ENCODE measurements at places on chromosomes 2 and 18.

DNA sequence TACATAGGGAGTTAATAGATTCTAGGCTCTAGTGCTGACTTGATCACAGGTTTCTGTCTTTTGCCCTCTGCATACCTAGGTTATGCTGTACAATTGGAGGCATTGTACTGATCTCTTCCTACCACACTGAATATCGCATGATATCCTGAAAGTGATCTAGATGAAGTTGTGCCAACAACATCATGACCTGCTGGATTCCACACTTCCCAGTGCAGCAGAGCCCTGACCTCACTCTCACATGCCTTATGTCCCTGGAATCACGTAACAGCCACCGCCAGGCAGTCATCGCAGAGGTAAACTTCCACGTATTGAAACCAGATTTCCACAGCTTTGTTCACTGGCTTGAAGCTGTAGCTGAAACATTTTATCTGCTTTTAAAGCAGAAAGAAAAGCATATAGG lies 214.0 kb downstream of the ANKRD30B start:
- no peak for DNase-seq

GRCh38 chr2:55164534-55165480 lies 67.3 kb downstream of the CLHC1 start:
- DNase-seq = no peak

GRCh38 chr2:212245880-212246279 lies 292.7 kb downstream of the ERBB4 start:
- DNase-seq = no peak

DNA sequence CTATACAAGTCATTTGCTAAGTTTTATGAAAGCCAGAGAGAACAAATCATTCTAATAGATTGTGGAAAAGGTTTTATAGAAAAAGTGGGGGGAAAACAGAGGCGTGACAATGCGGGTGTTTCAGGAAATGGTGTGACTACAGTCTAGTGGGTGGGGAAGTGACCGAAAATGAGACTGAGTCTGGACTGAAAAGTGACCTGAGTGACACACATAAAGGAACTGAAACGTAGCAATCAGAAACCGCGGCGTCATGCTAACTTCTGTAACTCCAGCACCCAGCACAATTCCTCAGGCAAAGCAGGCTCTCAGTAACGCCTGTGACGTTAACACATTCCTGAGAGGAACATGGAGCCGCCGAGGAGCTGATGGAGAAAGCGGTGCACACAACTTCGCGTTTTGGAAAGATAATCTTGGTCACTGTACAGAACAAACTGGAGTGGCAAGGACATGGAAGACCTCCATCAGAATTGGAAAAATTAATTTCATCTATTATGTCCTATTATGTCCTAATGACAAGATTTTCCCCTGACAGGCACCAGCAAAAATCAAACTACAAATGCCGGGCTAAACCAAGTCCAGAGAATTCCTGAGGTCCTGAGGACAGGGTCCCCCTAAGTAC lies 1.4 kb upstream of the CD226 start:
- DNase-seq = no peak

GRCh38 chr18:44935455-44935854 lies 254.8 kb downstream of the SETBP1 start:
- DNase-seq = no peak

GRCh38 chr18:47990981-47991380 lies 60.5 kb upstream of the SMAD2 start:
- DNase-seq = no peak

DNA sequence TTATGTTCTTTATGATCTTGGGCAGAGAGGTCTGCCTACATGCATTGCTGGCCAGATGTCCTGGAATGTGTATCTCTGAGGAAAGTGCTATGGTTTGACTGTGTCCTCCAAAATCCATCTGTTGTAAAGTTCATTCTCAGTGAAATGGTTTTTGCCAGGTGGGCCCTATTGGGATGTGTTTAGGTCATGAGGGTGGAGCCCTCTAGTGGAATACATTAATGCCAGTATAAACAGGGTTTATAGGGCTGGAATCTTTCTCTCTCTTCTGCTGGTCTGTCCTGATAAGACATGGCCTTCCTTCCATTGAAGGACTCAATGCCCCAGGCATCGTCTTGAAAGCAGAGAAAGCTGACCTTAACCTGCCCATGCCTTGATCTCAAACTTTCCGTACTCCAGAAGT lies 258.5 kb downstream of the RPIA start:
- no peak for DNase-seq

DNA sequence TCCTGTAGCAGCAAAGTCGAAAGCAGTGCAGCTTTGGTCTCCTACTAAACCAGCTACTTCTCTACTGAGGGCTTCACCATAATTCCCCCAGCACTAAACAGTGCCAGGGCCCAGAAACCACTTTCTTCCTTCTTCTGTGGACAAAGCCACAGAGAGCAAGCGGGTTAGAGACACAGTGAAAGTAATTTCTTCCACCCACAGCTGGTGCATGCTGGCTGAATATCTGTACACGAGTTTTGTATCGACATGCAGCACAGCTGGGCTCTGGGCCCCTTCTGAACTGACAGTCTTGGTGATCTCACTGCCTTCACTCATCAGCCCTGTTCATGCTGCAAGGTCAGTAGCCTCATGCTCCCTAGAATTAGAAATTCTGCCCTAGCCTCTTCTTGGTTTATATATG lies 74.0 kb upstream of the SULT1C3 start:
- DNase-seq = no peak

GRCh38 chr18:60809937-60810336 lies 437.4 kb upstream of the MC4R start:
- no peak for DNase-seq

DNA sequence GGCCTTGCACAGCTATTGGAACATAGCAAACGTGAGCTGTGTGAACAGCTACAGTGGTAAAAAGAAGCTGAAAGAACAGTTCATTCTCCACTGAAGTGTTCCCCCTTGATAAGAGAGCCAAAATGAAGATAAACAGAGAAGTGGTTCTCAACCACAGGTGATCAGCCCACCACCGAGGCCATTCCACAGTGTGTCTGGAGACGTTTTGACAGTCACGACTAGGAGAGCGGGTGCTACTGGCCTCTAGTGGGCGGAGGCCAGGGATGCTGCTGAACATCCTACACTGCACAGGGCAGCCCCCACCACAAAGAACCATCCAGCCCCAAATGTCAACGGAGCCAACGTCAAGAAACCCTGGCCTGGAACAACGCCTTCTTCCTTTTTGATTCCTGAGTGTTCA lies 38.4 kb downstream of the ADCY3 start:
- no peak for DNase-seq

DNA sequence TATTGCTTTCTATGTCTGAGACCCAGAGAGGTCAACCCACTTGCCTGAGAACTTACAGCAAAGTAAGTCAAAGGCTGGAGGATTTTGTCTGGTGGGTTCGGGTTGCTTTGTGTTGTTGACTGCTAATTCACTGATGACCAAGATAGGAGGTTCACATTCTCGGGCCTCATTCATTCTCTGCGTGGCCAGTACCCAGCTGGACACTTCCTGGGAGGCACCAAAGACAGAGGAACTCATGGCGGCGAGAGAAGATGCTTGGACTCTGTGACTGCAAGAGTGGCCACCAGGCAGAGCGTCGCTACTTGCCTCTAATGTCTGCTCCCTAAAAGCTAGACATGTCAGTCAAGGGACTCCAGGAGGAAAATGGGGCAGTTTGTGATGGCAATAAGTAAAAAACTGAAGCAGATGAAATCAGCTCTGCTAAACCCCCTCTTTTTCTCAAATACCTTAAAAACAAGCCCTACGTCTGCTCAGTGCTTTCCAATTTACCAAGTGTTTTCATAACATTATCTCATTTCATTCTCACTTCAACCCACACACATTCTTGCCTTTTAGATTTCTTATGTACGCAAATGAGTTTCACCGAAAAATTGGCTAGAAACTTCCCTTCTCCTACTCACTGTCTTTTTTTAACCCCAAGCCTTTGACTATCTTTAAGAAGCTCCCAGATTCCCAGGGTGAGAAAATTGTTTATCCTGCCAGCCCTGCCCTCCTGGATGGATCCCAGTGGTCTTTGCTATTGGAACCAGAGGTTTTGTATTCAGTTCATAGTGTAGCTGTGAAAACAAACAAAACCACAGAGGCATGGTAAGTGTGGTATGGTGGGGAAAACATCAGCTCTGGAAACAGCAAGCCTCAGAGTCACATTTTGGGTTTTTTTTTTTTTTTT lies 4.9 kb upstream of the LBH start:
- no peak for DNase-seq

DNA sequence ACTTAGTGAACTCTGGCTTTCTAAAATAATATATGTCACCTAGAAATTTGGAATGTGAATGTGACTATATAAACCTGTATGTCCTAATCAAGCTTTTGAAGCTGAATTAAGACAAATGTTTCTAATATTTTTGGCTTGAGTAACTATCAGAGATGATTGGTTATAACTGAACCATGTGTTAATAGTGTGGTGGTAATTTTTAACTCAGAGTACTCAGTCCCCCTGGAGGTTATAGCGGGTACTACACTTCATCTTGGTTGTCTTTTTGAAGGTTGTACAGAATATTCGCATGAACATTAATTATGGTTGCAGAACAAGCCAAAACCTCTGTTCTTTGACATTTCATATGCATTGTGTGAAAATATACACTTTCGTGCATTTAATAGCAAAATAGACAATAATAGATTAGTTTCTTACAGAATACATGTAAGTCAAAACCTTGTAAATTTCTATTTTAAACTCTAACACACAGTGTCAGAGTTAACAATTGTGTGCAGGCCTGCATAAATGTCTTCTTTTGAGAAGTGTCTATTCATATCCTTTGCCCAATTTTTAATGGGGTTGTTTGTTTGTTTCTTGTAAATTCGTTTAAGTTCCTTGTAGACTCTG lies 86.0 kb downstream of the OSBPL6 start:
- DNase-seq = no peak

- DNase-seq = no peak
Measured at GRCh38 chr2:234404957-234405356, 91.9 kb downstream of the ARL4C start.

GRCh38 chr2:39778233-39778632 lies 825 bp downstream of the THUMPD2 start:
- DNase-seq = no peak

DNA sequence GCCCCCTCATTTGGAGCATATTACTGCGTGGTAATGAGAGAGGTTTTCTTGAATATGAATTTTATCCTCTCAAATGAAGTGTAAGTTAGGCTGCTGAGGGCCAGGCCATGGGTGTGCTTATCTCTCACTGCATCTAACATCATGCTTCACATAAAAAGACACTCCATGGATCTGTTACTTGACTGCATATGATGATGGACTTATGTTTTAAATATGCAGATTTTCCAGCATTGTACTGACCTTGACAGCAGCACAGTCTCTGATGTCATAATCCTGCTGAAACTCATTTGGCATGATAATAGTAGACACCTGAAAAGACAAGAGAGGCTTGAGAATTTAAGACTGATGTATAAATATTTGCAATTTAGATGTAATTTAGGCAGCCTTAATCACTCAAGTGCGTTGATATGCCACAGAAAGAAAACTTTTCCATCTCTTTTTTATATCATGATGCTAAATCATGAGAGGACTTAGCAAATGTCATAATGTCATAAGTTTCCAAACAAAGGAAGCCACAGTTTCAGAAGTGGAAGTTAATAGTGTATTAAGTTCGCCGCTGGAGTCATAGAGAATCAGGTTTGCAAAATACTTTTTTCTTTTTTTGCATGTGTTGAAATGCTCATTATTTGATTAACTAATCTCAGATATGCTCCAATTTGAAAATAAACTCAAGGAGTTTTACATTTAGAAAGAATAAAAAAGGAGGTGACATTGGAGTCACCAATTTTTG lies 62.7 kb upstream of the CD302 start:
- no peak for DNase-seq

DNA sequence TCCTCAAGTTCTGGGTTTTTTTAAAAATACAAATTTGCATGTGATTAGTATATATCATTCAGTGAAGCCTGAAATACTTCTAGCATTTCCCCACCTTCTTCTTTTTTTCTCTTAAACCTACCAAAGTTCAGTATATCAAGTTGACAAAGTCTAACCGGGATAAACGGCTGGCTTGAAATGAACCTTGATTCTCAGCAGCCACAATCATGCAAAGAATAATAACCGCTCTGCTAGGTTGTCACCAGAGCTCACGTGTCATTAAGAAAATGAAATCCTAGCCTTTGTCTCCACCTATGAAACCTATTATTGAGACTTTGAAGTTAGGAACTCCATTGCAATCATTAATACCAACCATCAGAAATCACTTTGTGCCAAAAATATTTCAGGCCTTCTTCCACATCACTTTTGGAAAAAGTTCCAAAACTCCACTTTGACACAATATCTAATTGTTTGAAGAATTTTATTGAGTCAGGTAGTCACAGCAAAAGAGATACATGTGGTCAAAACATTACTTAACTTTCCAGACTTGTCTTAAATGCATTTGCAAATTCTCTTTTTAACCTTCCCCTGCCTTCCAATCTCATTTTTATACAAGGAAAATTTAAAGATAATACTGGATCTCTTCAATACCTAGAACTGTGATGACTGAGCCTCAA lies 285.6 kb upstream of the ACVR2A start:
- DNase-seq = no peak

GRCh38 chr2:33323957-33324356 lies 152.5 kb upstream of the RASGRP3 start:
- DNase-seq = no peak

- DNase-seq = no peak
Measured at GRCh38 chr2:109020217-109020637, 31.2 kb upstream of the EDAR start.

- DNase-seq = no peak
Measured at GRCh38 chr2:54638774-54639187, 84.7 kb upstream of the EML6 start.

- no peak for DNase-seq
Measured at GRCh38 chr2:120430501-120430830, 84.5 kb downstream of the INHBB start.

DNA sequence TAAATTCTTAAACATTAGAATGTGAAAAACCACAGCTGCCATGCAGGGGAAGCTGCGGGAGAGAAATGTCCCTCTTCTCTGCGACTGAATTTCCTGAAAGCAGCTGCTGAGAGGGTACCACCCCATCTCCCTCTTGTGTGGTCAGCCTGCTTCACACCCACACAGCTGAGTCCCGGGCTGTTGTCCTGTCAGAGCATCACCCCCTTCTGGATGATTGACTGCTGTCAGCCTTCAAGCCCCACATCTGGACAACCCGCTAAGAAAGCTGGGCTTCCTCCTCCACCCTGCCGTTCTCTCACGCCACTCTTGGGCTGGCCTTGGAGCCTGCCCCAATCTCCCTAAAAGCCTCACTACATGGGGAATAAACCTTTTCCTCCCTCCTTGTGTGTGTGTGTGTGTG lies 26.0 kb downstream of the SH3YL1 start:
- no peak for DNase-seq

- no peak for DNase-seq
Measured at GRCh38 chr18:3529077-3529476, 79.1 kb downstream of the TGIF1 start.

- DNase-seq = no peak
Measured at GRCh38 chr2:195686564-195686963, 29.5 kb downstream of the SLC39A10 start.

GRCh38 chr2:55418512-55419232 lies 984 bp downstream of the CCDC88A start:
- no peak for DNase-seq

GRCh38 chr2:135600915-135601314 lies 69.6 kb downstream of the R3HDM1 start:
- no peak for DNase-seq

- DNase-seq = no peak
Measured at GRCh38 chr2:85151026-85151425, 17.8 kb downstream of the TCF7L1 start.
